ENCODE measurements at places on chromosomes 12 and 14. TPM values are rescaled to one million over a fixed set of nuclear protein-coding genes. Genes with fewer than 3 reads are reported as not detected.

KRT78 gene
- total RNA-seq: not detected

SERPINA4 gene
- total RNA-seq: not detected

RNASE3 gene
- total RNA-seq: not detected

RARG gene
- total RNA-seq: 42.7 TPM

NINJ2 gene
- total RNA-seq: 2.3 TPM

KRT71 gene
- total RNA-seq: not detected

TSPAN19 gene
- not detected for total RNA-seq

All from activated CD8-positive, alpha-beta memory T cell treated with anti-CD3 and anti-CD28 coated beads for 36 hours (primary cell).